ENCODE measurements at places on chromosomes 5 and 9. TPM values are rescaled to one million over a fixed set of nuclear protein-coding genes. Genes with fewer than 3 reads are reported as not detected.

RGP1 gene
- total RNA-seq: 15.5 TPM

FOXD4L3 gene
- not detected for total RNA-seq

DNA sequence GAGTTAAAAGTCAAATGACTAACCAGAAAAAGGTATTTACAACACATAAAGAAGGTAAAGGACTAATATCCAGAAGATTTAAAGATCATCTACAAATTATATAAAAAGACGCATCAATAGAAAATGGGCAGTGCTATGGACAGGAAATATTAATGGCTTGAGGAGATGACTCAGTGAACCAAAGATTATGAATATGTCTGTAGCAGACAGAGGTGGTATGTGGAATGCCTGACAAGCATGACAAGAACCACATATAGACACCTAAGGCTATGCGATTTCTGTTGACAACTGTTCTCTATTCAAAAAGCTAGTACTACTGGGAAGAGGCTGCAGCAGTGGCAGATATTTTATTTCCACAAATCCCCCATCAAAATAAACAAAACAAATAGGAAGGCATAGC is 177.0 kb upstream of the SH3GL2 start:
- no peak for DNase-seq

GRCh38 chr5:14197056-14197455 is 53.9 kb downstream of the TRIO start:
- no peak for DNase-seq

DNA sequence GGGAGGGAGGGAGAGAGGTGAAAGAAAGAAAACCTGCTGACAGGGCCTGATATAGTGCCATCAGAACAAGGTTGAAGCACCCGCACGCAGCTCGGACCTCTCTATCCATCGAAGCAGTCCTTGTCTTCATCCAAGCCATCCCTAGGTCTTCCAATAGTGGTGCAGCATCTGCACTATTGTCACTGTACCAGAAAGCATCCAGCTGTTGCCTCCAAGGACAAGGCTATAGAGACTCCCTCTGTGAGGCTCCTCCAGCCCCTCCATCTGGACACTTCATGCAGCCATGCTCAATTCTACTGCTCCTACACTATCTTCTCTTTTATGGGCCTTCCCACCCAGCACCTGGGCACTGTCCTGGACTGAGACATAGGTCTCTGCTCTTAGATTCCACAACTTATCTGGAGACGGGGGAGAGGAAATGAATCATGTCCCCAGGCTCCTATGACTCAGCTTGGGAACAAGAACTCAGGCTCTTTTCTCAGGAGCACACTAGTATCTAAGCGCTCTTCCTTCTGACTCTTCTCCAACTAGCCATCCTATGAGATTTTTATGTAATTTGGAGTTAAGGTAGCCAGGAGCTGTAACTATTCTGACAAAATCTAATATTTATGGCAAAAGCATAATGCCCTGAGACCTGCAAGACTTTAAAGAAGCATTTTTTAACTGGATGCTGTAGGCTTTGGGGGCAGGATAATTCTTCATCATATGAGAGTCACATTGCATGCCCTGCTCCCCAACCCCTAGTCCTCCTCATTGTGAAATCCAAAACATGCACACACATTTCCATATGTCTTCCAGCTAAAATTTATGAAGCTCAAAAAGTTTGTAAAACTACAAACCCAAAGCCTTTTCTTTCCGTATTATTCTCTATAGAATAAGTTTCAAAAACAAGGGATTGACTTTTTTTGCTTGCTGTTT is 446.8 kb downstream of the CCDC171 start:
- DNase-seq: peak; percentile 61

MYO10 gene
- 60.9 TPM for total RNA-seq

MSX2 gene
- total RNA-seq: 9.8 TPM

- no peak for DNase-seq
Observed at GRCh38 chr5:119327018-119327417, 28.8 kb upstream of the TNFAIP8 start.

DNA sequence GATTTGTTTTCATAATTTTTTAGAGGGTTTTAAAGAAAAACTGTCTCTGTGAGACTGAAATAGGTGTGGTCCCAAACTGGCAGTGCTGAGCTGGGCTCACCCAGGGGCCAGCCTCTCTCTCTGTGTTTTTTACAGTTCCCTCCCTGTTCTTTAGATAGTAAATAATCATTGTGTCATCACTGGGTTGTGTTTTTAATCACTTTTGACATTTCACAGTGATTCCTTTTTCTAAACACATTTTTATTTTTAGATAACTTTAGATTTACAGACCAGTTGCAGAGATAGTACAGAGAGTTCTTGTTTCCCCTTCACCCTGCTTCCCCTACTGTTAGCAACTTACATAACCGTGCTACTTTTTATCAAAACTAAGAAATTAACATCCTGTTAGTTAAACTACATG is 44.4 kb downstream of the MAP1B start:
- DNase-seq: no peak

- DNase-seq: no peak
Observed at GRCh38 chr9:133463234-133463863, 3.6 kb downstream of the CACFD1 start.

GRCh38 chr5:126917918-126918614 is 112.3 kb downstream of the MARCHF3 start:
- DNase-seq: peak; percentile 54

DNA sequence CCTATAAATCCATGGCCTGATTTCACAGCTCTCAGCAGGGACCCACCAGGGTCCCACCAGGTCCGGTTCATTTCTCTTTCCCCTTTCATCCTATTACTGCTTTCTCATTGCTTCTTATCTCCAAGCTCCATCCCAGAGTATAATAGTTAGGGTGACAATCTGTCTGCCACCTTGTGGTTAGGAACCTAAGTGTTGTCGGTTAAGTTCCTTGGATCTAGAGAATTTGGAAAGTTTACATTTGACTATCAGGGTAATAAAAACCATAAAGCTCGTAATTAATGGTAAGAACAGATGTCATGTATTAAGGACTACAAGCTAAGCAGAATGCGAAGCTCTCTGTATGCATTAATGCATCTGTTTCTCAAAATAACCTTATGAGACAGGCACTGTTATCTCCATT is 259.1 kb downstream of the SH3GL2 start:
- no peak for DNase-seq

GRCh38 chr9:14962193-14962882 is 52.1 kb upstream of the FREM1 start:
- no peak for DNase-seq

GRCh38 chr5:36606428-36607113 is at the start of gene SLC1A3:
TSS of gene SLC1A3 (plus strand) at chr5:36606606. CDS start at chr5:36608424, 1,818 bp downstream.
- peak; percentile 68 for DNase-seq

PKD2L2 gene
- total RNA-seq: not detected

EDIL3 gene
- total RNA-seq: 118 TPM

DNA sequence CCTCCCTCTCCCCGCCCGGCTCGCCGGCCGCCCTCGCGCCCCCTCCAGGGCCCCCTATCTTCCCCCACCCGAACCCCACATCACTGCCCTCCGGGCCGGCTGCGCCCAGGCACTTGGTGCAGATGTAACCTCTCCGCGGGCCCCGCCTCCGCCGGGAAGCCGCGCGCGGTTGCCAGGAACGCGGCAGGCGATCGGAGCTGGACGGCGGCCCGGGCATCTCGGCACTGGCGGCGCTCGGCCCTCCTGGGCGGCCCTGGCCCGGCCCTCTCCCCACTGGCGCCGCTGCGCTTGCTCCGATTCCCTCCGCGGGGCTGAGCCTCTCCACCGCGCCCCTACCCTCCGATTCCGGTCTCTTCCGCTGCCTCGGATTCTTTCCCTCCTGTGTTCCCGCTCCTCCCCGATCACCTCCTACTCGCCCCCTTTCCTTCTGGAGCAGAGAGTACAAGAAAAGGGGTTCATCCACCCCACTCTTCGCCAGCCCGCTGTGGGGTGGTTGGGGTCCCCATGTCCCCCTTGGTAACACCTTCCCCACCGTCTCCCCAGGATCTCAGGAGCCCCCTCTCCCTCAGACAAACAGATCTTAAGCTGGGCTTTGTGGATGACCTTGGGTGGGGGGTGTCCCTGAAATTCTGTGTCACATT is 70.6 kb downstream of the C9orf50 start:
- peak; percentile 75 for DNase-seq

- DNase-seq: no peak
Observed at GRCh38 chr5:29758986-29759421, 1434.5 kb upstream of the CDH6 start.

DNA sequence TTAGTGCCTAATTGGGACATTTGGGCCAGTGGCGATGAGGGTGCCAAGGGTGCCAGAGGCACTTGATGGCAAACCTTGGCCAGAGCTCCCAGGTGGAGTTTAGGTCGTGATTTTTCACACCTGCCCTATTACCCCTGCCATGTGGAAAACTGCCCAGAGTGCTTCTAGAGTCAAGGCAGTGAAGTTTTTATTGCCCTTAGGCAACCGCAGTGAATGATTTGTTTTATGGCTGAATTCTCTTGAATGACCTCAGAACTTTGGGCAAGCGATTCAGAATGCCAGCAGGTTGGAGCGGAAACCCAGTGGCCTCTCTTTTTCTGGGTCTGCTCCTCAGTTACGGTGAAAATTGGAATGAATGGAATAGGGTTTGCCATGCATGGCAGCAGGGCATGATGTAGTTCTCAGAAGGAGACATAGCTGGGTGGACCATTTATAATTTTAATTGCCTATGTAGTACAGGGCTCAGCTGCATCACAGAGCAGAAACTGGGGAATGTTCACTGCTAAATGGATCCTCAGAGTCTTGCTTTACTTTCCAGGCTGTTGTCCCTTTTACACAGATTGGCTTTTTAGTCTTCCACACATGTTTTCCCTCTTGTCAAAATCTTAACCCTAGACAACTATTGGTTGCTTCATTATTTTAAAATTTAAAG is 820.0 kb upstream of the SEMA6A start:
- no peak for DNase-seq

GRCh38 chr9:86665416-86665815 is 281.9 kb downstream of the GAS1 start:
- DNase-seq: no peak

DNA sequence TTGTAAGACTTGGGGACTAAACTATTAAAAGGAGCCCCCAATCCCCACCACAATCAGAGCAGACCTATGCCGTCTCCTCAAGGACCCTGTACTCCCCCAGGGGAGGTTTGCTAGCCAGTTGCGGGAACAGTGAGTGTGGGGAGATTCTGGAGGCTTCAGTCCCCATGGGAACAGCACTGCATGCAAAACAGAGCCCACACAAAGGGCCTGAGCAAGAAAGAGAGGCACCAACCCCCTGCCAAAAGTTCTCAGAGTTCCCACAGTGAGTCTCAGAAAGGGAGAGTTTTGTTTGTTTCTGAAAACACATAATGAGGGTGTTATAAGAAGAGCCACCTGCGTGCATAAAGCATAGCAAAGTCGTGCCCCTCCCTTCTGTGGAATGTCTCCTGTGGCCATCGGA is 56.6 kb downstream of the CFAP90 start:
- no peak for DNase-seq

CDX1 gene
- total RNA-seq: not detected

SPATA9 gene
- total RNA-seq: 1.7 TPM

- no peak for DNase-seq
Observed at GRCh38 chr5:176519810-176520720, 17.1 kb downstream of the RNF44 start.

SLC34A1 gene
- total RNA-seq: not detected

DNA sequence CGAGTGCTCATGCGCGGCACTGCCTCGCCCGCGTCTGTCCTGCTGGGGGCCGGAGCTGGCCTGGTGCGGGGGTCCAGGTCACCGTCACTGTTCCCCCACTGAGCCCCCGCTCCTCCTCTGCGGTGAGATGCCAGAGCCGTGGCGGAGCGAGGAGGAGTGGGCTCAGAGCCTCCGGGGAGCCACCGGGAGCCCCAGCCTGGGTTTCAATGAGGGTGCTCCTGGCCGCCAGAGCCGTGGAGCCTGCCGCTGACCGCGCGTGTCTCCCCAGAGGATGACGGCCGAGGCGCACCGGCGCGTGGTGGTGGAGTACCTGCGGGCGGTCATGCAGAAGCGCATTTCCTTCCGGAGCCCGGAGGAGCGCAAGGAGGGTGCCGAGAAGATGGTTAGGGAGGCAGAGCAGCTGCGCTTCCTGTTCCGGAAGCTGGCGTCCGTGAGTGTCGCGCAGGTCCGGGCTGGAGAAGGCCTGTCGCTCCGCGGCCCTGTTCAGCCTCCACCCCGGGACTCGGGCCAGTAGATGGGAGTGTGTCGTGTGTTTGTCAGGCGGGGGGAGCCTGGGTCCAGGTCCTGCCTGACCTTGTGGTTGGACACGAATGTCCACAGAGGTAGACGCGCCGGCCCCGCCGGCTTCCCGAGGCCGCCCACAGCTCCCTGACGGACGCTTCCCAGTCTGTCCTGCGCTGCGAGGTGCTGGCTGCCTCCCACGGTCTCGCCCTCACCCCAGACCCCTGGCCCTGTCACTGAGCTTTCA is 22.0 kb downstream of the EXOC3 start:
- no peak for DNase-seq

DNA sequence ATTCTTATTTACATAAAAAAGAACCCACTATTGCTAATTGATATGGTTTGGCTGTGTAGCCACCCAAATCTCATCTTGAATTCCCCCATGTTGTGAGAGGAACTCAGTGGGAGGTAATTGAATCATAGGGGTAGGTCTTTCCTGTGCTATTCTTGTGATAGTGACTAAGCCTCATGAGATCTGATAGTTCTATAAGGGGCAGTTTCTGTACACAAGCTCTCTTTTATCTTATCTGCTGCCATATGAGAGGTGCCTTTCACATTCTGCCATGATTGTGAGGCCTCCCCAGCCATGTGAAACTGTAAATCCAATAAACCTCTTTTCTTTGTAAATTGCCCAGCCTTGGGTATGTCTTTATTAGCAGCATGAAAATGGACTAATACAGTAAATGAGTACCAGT is 58.2 kb upstream of the PRR16 start:
- peak; percentile 67 for DNase-seq

DNA sequence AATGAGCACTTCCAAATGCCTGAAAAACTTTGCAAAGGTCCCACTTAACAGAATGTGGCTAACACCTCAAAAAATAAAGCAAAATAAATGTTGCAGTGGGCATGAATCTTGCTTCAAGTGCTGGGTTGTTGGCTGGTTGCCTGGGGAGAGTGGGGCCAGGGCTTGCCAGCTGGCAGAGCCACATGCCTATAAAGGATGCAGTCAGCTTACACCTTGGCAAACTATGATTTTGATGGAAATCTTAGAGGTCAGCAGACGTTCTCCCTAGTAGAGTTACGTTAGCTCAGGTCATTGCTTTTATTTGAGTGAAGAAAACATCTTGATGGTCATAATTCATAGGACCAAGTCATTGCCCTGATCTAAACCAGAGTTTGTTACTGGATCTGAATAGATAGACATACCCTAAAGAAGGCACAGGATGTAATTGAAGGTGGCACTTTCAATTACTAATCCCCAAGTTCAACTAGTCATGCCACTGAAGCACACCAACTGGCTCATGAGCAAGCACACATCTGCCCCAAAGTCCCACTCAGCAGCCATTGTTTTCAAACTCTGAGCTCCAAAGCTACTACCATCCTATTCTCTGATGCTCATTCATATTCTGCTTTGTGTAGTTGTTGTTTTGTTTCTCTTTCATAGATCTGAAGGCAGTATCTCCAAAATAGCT is 51.2 kb upstream of the ZSWIM6 start:
- DNase-seq: peak; percentile 47

- no peak for DNase-seq
Observed at GRCh38 chr9:72156586-72156985, 7.3 kb downstream of the GDA start.
